HT1080 (cell line): ENCODE measurements at places on chromosomes 12 and 14.

DNA sequence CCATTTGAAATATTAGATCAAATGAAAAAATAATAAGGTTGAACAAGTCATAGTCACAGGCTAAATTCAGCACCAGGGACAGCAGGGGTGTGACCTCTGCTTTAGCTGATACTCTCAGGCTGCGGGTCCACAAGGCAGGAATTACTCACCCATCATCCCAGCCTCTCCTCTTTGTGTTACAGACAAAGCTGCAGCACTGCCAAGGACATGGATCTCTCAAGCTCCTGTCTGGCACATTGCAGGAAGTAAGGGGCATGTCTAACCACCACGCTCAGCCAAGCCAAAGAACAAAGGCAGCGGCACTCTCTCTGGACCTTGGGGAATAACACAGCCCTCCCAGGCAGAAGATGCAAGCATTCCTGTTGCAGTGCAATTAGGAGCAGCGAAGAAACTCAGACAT lies 783.8 kb downstream of the VRK1 start:
- DNase-seq, result peak; percentile 5

DNA sequence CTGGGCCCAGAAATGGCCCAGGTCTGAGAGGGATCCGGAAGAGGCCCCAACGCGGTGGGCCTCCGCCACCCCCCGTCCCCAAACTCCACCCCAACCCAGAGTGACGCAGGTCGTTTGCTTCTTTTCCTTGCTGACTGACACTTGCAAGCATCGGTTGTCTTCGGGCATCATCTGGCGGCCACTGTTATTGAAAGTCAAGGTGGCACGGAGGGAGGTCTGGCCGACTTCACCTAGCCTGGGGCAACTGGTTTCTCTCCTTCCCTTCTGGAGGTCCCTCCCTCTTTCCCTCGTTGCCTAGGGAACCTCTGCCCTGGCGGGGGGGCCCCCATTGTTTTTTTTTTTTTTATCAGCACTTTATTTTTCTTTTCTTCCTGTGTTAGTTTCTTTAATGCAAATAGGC lies 241.8 kb downstream of the ALG10 start:
- no peak for DNase-seq

GRCh38 chr12:99910342-99910741 lies 74.4 kb downstream of the ANKS1B start:
- DNase-seq, result no peak

DNA sequence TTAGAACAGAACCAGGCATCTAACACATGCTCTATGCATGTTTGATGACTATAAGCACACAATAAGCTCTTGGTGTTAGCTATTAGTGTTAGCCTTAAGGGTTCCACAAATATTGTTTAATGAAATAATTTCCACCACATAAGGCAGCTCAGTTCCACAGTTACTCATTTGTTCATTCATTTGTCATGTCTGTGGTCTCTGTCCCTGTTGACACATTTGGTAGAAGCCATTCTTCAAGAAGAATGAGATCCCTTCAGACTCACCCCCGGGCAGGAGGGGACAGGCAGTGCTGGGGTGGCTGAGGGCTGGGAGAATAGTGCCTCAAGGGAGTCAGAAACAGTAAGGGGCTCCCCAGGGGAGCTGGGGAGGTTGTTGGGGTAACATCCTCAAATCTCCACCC lies 3.7 kb upstream of the FAIM2 start:
- DNase-seq, result no peak

GRCh38 chr12:2380946-2381345 lies 328.2 kb downstream of the CACNA1C start:
- DNase-seq, result no peak

- no peak for DNase-seq
Observed at GRCh38 chr12:89386138-89386537, 33.8 kb upstream of the DUSP6 start.

DNA sequence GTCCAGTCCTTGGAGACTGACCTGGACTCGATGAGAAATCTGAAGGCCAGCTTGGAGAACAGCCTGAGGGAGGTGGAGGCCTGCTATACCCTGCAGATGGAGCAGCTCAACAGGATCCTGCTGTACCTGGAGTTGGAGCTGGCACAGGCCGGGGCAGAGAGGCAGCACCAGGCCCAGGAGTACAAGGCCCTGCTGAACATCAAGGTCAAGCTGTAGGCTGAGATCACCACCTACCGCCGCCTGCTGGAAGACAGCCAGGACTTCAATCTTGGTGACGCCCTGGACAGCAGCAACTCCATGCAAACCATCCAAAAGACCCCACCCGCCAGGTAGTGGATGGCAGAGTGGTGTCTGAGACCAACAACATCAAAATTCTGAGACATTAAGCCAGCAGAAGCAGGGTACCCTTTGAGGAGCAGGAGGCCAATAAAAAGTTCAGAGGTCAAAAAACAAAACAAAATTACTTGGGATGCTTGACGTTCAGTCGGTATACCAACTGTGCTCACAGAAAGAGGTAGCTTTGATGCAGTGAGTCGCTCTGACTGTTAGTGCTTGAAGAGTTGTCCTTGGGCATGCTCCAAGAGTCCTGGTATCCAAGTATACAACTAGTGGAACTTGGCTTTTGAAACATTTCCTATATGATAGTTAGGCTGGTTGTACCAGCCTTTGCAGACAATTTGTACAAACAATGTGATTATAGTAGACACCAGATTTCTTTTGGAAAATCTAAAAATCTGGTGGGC lies 4.8 kb downstream of the MED6 start:
- DNase-seq, result peak; percentile 5

DNA sequence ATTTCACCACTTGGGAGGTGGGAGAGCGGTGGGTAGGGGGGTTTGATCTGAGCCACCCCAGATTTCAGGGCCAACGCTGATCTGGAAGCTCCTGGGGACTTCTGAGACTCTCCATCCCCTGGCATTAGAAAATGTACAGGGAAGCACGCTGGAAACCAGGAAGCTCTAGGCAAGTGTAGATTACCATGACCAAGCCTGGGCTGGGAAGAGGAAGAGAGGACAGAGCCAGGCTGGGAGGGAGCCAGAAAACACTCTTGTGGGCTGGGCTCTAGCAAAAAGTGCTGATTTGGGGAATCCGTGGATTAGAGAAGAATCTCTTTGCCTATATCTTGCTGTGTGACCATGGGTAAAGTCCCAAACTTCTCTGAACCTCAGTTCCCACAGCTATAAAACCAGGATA lies 236.7 kb downstream of the BCL11B start:
- DNase-seq, result no peak
